HCT116 (cell line): ENCODE measurements at places on chromosomes 2 and 18. TPM values are rescaled to one million over a fixed set of nuclear protein-coding genes. Genes with fewer than 3 reads are reported as not detected.

- H3K27ac ChIP-seq, result no peak overlapping the region
- no peak for DNase-seq
- no peak overlapping the region for H3K4me3 ChIP-seq
- H3K4me1 ChIP-seq, result no peaks in the 10 kb centered on the region
- H3K36me3 ChIP-seq, result no peaks in the 10 kb centered on the region
- H3K27me3 ChIP-seq, result no peaks in the 10 kb centered on the region
Measured at GRCh38 chr2:150075831-150076230, 411.6 kb downstream of the RND3 start.

DNA sequence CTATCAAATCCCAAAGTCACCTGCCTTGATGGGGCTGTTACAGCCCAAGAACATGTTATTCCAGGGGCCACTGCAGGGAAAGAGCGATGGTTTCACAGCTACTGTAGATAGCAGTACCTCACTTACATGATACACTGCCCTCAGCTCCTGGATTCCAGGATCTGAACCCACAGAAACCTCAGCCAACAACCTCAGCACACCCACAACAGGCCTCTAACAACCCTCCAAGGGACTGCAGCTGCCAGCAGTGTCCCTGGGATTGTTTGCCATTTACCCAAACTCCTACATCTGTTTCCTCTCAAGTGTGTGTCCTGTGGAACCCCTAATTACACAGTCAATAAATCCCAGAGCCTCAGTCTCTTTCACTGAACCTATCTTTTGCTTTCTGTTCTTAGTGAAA, 28.2 kb downstream of the OSBPL1A start:
- H3K4me1 ChIP-seq, result no peaks in the 10 kb centered on the region
- H3K36me3 ChIP-seq, result peaks cover 3% of the 10 kb centered on the region; the same call in 1 of the 2 replicates
- no peak for DNase-seq
- no peak overlapping the region for H3K27ac ChIP-seq

GRCh38 chr2:34831096-34831495, 1232.0 kb upstream of the FAM98A start:
- H3K27me3 ChIP-seq, result no peaks in the 10 kb centered on the region
- no peak for DNase-seq
- no peak overlapping the region for H3K4me3 ChIP-seq
- H3K4me1 ChIP-seq, result no peaks in the 10 kb centered on the region
- no peaks in the 10 kb centered on the region for H3K36me3 ChIP-seq

DNA sequence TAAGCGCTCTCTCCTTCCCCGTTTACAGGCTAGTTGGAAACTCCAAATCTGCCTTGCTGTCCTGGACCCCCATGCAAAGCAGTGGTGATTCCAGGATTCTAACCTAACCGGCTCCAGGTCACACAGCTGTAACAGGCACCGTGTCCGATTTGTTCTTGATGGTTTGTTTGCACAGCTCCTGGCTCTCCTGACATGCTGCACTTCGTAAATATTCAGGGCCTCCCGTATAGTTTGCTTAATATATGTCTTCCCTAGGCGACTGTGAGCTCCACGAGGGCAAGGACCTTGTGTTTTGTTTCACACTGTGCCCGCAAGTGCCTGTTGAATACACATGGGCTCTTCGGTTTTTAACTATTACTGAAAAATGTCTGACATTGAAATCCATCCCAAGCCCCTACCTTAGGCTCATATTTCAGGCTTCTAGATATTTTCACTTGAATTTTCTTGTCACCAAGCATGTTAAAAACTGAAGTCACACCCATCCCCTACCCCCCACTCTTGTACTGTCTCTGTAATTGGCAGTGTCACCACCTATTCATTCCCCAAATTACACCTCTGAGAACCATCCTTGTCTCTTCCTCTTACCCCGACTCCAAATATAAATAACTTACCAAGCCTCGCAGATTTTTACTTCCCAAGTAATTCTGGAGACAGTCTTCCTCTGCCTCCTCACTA, 1.0 kb upstream of the PUM2 start:
- H3K36me3 ChIP-seq, result no peaks in the 10 kb centered on the region
- H3K27me3 ChIP-seq, result no peaks in the 10 kb centered on the region
- peak overlapping the region; percentile 72 for H3K27ac ChIP-seq

WDR35 gene
- total RNA-seq, result 9.6 TPM

DNA sequence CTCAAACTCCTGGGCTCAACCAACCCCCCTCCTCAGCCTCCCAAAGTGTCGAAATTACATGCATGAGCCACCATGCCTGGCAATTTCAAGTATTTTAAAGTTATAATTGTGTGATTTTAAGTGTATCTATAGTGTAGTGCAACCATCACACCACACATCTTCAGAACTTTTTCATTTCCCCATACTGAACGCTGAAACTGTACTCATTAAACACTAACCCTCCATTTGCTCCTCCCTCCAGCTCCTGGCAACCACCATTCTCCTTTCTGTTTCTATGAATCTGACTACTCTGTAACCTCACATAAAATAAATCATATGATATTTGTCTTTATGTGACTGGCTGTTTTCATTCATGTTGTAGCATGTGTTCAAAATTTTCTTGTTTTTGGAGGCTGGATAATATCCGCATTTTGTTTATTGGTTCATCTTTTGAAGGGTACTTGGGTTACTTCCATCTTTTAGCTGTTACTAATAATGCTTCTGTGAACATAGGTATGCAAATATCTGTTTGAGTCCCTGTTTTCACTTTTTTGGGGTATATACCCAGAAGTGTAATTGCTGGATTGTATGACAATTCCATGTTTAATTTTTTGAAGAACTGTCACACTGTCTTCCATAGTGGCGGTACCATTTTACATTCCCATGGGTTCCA, 188.2 kb downstream of the PLCL1 start:
- no peak overlapping the region for H3K27ac ChIP-seq
- H3K4me3 ChIP-seq, result no peak overlapping the region
- H3K27me3 ChIP-seq, result peaks cover 7% of the 10 kb centered on the region
- DNase-seq, result no peak

- no peaks in the 10 kb centered on the region for H3K4me1 ChIP-seq
- no peak for DNase-seq
Measured at GRCh38 chr18:9965711-9966624, 52.2 kb downstream of the VAPA start.

GRCh38 chr2:175057078-175057685, 52.0 kb upstream of the CHN1 start:
- peak overlapping the region; percentile 26; the same call in 1 of the 2 replicates for H3K27ac ChIP-seq
- H3K4me3 ChIP-seq, result no peak overlapping the region
- DNase-seq, result peak; percentile 57
- H3K27me3 ChIP-seq, result no peaks in the 10 kb centered on the region
- peaks cover 15% of the 10 kb centered on the region for H3K4me1 ChIP-seq

- no peak overlapping the region for H3K27ac ChIP-seq
- no peak for DNase-seq
- H3K27me3 ChIP-seq, result no peaks in the 10 kb centered on the region
- no peak overlapping the region for H3K4me3 ChIP-seq
Measured at GRCh38 chr2:3214806-3215404, 162.7 kb downstream of the EIPR1 start.

TDRD15 gene
- not detected for total RNA-seq

DNA sequence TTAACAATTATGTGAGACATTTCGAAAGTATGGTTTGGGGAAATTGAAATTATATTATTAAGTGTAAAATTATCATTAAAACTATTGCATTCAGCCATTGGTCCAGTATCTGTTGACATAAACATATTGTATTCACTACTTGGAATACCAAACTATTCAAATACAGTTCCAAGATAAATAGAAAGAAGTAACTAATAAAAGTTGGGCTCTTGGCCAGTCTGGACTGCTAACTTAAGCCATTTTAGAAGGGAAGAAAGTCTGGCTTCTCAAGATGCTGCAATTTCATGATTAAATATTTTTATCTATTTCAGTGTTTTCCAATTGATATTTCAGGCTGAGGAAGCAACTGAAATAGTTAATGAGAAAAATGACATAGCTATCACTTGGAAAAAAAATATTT, 109.8 kb upstream of the CHRNA1 start:
- H3K27ac ChIP-seq, result no peak overlapping the region
- DNase-seq, result no peak
- no peak overlapping the region for H3K4me3 ChIP-seq
- H3K27me3 ChIP-seq, result no peaks in the 10 kb centered on the region

WDR54 gene
- total RNA-seq, result 54.9 TPM

DNA sequence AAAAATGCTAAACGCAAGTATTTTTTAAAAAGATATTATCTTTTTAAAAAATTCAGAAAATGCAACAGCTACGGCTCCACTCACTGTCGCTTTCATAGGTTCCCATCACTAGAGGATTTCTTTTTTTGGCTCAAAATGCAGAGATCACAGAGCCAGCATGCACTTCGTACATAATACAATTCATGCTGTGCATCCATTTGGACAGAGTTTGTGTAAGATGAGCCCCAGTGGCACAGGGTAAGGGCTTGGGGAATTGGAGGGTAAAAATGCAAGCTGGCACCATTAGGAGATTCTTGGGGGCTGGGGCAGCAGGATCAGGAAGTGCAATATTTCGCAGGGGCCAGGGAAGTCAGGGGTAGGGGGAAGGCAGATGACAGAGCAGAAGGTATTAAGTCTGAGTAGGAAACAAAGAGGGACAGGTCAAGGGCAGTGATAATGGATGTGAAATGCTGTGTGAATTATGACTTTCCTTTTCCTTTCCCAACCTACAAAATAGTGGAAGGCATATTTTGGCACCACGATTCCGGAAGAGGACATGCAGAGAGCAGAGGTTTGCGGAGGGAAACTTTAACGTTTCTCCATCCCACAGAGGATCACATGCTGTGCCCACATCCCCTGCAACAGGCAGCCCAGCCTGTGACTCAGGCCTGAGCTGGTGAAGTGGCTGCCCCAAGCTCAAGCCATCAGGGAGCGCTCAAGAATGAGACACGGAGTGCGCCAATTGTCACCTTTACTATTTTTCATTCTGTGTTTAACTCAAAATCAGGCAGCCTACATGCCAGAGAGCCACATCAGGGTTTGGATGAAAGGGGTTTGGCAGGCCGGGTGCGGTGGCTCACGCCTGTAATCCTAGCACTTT, 4.7 kb downstream of the CAPG start:
- H3K27me3 ChIP-seq, result no peaks in the 10 kb centered on the region
- peaks cover 14% of the 10 kb centered on the region for H3K4me1 ChIP-seq
- no peak overlapping the region for H3K4me3 ChIP-seq
- DNase-seq, result no peak
- peaks cover 3% of the 10 kb centered on the region; the same call in 1 of the 2 replicates for H3K36me3 ChIP-seq
- no peak overlapping the region for H3K27ac ChIP-seq

GAREM2 gene
- total RNA-seq, result 13.3 TPM

- no peak overlapping the region for H3K27ac ChIP-seq
- H3K36me3 ChIP-seq, result no peaks in the 10 kb centered on the region
- 0 out of 2 replicates have a peak, but pooled peaks cover 12% of the 10 kb centered on the region for H3K27me3 ChIP-seq
- no peak overlapping the region for H3K4me3 ChIP-seq
- DNase-seq, result no peak
Measured at GRCh38 chr2:216808805-216809425, 50.9 kb downstream of the TNP1 start.

RBM44 gene
- total RNA-seq, result 0.54 TPM

MC5R gene
- total RNA-seq, result not detected

DNA sequence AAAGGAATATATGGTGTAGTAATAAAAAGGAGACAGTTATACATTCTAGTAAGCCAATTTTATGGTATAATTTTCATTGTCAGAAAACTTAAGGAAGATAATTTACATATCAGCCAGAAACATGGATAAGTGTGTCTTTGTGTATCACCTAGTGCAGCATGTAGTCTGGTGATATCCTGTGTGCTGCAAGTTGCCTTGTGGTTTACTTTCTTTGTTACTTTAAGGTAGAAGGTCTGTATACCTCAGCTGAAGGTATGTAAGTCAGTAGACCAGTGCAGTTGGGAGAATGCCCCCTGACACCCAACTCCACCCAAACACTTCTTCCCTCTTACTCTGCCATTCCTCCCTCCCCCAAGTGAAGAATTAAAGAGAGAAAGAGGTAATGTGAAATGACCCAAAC, 11.0 kb downstream of the GORASP2 start:
- no peak overlapping the region for H3K27ac ChIP-seq
- no peaks in the 10 kb centered on the region for H3K27me3 ChIP-seq
- H3K4me3 ChIP-seq, result no peak overlapping the region
- H3K4me1 ChIP-seq, result no peaks in the 10 kb centered on the region
- DNase-seq, result no peak

GRCh38 chr2:207692206-207693065, 19.0 kb upstream of the CCNYL1 start:
- H3K4me1 ChIP-seq, result no peaks in the 10 kb centered on the region
- H3K36me3 ChIP-seq, result no peaks in the 10 kb centered on the region
- DNase-seq, result peak; percentile 46
- H3K27me3 ChIP-seq, result no peaks in the 10 kb centered on the region
- no peak overlapping the region for H3K27ac ChIP-seq

UBXN4 gene
- total RNA-seq, result 69.7 TPM

- no peak for DNase-seq
- H3K4me1 ChIP-seq, result peaks cover 8% of the 10 kb centered on the region
- H3K36me3 ChIP-seq, result no peaks in the 10 kb centered on the region
- no peak overlapping the region for H3K27ac ChIP-seq
- no peak overlapping the region for H3K4me3 ChIP-seq
Measured at GRCh38 chr2:44543773-44544725, 182.3 kb downstream of the CAMKMT start.
